ENCODE measurements at places on chromosomes 3 and 15. TPM values are rescaled to one million over a fixed set of nuclear protein-coding genes. Genes with fewer than 3 reads are reported as not detected.

DNA sequence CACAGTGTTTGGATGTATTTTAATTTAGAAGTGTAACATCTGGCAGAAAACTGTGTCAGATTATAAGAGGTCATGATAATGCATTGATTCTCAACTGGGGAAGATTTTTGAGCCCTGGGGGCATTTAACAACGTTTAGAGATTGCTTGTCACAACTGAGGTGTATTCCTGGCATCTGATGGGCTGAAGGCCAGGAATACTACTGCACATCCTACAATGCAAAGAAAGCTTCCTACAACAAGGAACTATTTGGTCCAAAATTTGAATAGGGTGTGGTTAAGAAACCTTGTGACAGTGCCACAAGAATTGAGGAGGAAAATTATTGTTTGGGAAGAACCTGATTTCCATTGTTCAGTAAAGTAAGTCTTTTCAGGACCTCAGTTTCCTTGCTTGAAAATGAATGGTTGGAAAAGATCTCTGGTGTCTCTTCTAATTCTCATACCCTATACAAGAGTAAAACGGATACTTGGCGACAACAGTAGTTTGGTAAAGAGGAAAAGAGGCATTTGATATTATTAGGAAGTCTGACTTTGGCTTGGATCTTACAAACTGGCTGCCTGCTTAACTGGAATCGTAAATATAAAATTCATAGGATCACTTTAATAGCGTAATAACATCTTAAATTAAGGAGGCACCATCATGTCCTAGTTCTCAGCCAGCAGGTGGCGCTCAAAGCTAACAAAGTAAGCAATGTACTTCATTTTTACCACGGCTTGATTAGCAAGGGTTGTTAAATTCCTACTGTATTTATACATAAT, 4.3 kb downstream of the DAZL start:
- DNase-seq, result no peak

DNA sequence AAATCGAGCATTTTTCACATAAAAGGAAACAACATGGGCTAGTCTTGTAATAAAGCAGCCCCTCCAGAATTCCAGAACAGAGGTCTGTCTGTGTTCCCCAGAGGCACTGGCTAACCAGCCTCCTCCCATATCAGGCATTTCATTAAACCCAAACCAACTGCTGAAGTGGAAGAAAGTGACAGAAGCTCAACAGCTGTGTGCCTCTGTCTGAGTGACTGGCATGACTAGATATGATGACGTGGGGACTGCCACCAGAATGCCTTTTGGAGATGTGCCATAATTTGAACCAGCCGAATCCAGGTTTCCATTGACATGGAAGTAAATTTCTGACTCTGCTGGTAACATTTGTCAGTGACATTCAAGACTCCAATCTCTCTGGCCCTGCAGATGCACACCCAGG, 8.7 kb downstream of the LIMD1 start:
- no peak for DNase-seq

DNA sequence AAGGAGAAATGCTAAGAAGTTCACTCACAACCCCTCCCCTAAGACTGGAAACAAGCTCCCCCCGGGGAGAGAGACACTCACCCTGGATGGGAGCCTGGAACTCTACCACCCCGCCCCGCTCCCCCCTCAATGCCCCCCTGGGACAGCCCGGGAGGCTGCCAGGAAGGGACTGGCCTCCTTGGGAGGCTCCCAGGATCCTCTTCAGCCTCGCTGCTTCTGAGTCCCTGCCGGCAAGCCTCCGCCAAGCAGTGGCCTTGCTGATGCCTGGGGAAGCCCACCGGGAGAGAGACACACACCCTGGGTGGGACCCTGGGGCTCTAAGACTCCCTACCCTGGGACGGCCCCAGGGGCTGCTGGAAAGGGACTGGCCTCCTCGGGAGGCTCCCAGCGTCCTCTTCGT, 33.4 kb downstream of the CPEB1 start:
- DNase-seq, result no peak

DNA sequence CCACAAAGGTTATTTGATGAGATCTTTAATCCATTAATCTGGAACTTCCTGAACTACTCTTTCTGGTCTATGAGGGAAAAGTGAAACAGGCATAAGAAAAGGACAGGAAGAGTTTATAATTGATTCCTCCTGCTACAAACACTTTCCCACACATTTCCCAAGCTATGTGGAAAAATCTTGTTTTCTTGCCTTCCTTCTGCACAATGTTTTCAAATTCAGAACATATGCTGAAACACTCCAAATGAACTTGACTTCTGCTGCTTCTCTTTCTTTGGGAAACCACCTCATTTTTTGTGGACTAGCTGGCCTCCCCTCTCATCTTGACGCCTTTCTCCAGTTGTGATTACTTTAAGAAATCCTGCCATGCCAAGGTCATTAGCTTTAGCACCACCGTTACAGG, 100.7 kb upstream of the PTPRG start:
- no peak for DNase-seq

- no peak for DNase-seq
Observed at GRCh38 chr3:187193181-187193580, 4.1 kb upstream of the RTP1 start.

DNA sequence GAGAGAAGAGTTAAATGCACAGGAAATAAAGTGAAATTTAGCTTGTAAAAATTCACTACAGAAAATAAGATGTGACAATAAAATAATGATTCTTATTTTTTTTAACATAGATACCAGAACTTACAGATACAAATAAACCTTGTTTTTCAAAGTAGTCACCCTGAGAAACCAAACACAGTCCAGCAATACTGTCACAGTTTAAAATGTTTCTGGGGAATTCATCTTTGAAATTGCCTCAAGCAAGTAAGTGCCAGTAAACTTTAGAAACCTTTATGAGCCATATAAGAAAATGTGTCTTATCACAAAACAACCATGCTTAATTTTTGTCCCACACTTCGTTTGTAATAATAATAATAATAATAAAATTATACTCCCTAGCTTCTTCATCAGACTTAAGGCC, 19.9 kb downstream of the SHOX2 start:
- DNase-seq, result no peak

- no peak for DNase-seq
Observed at GRCh38 chr3:194276768-194277103, 74.4 kb downstream of the CPN2 start.

- DNase-seq, result no peak
Observed at GRCh38 chr3:9779721-9780457, 10.1 kb upstream of the CAMK1 start.

DNA sequence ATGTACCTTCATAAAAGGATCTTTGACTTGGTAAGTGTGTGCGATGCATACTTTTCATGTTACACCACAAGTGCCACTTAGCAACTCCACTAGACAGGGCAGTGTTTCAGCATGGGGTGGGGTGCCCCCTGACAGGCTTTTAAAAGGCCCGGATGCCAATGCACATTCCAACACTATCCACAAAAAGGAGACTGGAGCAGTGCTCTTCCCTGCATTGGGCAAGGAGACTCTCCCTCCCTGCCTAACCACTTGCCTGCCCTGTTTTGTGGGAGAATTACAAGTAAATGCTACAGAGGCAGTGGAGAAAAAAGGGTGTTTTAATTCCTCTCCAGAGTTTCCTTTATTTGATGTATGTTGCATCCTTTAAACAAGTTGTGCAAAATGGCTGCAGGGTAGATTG, 1.7 kb upstream of the RARB start:
- no peak for DNase-seq

- DNase-seq, result peak; percentile 5
Observed at GRCh38 chr3:36893137-36893557, 51.7 kb downstream of the TRANK1 start.

DNA sequence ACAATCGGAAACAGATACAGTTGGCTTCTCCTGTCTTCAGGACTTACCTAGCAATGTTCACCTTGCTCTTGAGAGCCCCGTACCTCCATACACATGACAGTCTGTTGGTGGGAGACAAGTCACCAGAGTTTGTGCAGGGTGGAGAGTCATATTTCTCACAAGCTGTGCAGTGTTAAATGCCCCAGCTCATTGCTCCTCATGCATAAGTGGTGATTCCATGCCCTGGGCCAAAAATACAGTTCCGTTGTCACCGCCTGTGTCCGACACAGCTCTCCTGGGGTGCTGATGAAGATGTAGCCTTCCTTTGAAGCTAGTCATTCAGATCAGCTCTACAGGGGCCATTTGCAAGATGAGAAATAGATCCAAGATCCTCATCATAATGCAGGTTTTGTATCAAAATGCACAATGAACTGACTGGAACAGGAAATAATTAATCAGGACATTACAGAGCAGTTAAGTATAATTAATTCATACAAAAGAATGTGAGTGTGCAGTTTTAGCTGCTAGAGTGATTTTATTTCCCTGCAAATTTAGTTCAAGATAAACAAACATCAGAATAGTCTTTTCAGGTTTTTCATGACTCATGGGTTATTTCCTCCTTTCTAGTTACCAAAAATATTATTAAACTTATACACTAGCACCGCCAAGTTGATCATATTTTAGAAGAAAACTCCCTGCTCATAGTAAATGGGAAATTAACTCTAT, 66.5 kb downstream of the CD47 start:
- no peak for DNase-seq

DNA sequence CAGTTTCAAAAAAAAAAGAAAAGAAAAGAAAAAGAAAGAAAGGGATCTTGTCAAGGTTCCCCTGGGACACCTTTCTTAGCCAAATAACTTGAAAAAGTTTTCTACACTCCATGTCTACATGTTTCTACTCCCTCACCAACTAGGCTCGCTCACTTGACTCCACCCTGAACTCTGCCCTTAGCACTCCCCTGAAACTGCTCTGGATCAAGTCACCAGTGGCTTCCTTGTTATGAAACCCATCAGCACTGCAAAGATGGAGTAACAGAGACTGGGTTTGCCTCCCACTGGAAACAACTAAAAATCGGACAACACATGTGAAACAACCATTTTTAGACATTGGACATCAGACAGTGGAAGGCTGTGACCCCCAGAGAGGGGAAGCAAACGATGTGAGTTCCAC, 36.8 kb downstream of the TMEM40 start:
- DNase-seq, result no peak

DNA sequence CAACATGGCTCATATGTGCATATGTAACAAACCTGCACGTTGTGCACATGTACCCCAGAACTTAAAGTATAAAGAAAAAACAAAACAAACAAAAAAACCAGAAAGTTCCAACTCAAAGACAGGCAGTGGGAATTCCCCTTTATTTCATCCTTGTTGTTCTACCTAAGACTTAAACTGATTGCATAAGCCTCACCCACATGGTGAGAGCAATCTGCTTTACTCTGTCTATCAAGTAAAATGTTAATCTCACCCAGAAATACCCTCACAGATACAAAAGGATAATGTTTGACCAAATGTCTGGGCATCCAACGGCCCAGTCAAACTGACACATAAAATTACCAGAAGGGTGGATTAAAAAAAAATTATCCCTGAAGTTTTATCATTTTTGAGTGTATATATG, 190.9 kb upstream of the PLSCR5 start:
- DNase-seq, result no peak

DNA sequence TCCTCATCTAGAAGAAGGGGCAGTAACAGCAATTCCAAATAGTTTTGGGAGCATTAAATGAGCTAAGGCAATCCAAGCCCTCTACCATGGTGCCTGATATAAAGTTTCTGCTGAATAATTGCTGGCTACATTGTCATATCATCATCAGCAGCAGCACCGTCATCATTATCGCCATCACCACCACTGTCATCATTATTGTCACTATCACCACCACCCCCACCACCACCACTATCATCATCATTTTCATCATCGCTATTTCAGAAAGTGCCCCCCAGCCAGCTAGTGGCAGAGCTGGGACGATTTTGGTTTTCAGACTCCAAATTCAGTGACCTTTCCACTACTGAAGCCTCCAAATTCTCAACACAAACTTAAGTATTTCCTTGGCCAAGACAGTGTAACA, 15.0 kb downstream of the XCR1 start:
- no peak for DNase-seq

GRCh38 chr3:108157273-108157672, 65.0 kb downstream of the IFT57 start:
- DNase-seq, result no peak

- DNase-seq, result no peak
Observed at GRCh38 chr3:127286571-127287140, 1.2 kb downstream of the PRR20G start.

DNA sequence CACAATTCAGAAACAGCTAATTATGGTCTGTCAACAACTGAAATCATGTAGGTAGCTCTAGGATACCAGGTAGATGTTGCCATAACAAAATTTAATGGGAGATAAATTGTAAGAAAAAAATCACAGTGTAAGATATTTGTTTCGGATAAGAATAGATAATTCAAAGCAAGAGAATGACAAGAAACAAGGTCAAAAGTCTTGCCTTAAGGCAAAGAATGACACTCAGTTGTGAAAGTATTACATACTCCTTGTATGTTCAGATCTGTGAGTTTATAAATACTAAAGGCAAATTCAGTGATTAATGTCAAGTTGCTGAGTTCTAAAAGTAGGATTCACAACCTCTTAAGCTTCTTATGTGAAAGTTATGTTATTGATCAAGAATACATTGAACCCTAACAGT, 772.2 kb upstream of the SGO1 start:
- no peak for DNase-seq

GRCh38 chr3:177145381-177145780, 51.9 kb downstream of the TBL1XR1 start:
- no peak for DNase-seq

GRCh38 chr3:195559723-195560409, 16.7 kb upstream of the PPP1R2 start:
- DNase-seq, result no peak

DNA sequence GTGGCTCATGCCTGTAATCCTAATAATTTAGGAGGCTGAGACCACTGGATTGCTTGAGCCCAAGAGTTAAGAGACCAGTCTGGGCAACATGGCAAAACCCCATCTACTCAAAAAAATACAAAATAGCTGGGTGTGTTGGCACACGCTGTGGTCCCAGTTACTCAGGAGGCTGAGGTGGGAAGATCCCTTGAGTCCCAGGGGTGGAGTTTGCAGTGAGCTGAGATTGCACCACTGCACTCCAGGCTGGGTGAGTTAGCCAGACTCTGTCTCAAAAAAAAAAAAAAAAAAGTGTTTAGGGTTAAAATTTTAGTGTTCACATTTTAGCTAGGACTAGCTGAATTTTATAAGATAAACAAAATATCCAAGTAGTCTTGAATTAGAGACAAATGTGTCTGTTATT, 1340.1 kb upstream of the EPHA6 start:
- no peak for DNase-seq

GRCh38 chr15:90956274-90957030, 1.8 kb downstream of the RCCD1 start:
- DNase-seq, result no peak

DNA sequence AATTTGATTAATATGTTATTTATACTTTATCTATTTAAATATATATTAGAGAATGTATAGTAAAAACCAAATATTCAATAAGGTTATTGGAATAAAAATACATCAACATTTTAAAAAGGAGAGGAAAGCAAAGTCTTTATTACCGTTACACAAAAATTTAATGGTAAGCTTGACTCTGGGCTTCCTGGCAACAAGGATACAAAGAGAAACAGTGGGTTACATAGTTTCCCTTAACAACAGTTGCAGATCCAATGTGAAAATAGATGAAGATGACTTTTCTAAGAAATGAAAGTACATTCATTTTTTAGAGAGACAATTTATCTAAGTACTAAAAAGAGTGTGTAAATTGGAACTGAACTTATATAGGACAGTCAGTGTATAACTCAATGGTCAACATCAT, 6.0 kb upstream of the PHLDB2 start:
- DNase-seq, result no peak

GRCh38 chr15:89790661-89791060, 14.5 kb downstream of the MESP2 start:
- DNase-seq, result no peak

Gene RBSN
- 19.6 TPM for total RNA-seq

Gene LMCD1
- 43.1 TPM for total RNA-seq

Gene HTR3E
- total RNA-seq, result not detected

Gene BRK1
- total RNA-seq, result 134 TPM

Gene ISLR
- total RNA-seq, result 19.2 TPM

Gene WWTR1
- total RNA-seq, result 116 TPM

Gene GOLGA8J
- not detected for total RNA-seq

Gene CAPN3
- total RNA-seq, result 0.82 TPM

Data from esophagus squamous epithelium (tissue), 5 donors.